ENCODE measurements at places on chromosomes 13 and 19.
A peak's percentile ranks its signal among the peaks of the same experiment; 100 is the strongest.

DNA sequence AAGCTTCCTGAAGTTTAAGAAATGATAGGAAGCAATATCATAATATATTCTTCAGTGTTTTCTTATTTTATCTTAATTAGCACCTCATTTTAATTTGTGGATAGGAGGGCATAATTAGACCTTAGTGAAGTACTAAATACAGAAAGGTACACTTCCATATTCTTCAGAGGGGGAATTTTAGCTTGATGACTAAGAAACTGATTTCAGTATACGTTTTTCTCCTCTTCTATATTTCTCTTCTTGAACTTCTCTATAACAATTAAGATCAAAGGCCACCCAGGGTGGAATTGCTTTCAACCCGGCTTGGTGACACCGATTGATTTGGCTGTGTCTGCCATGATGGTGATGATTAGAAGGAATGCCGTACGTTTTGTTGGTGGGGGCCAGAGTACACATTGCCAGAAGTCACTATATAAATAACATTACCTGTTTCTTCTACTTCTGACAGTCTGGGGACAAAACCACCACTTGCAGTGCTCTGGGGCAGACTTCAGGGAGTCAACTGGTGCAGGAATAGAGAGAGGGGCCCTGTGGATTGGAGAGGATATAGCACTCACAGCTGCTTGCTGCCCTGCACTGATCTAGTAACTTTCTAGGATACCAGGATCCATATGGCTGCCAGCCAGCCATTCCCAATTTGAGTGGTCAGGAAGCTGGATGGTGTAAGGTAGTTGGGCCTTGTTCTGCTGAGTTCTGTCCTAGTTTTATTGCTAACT, 73.8 kb downstream of the SPATA13 start:
- no peak for DNase-seq

DNA sequence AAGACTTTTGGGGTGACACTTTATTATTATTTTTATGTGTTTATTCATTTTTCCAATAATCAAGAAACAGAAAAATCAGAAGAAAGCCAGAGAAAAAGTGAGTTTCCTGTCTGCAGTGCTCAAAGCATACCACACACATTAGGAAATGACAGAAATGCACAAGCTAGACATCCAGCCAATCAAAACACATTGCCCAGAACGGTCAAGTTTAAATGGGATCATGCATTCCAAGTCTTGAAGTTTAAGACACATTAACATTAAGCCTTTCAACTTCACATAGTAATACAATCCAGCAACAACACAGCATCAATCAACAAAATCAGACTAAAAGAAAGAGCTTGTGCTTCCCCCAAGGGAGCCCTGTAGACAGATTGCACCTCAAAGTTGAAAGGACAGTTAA, 28.7 kb upstream of the MEDAG start:
- DNase-seq = peak; percentile 77

- peak; percentile 0 for DNase-seq
These were observed 546.2 kb downstream of the SLITRK5 start for GRCh38 chr13:88217372-88217771.

DNA sequence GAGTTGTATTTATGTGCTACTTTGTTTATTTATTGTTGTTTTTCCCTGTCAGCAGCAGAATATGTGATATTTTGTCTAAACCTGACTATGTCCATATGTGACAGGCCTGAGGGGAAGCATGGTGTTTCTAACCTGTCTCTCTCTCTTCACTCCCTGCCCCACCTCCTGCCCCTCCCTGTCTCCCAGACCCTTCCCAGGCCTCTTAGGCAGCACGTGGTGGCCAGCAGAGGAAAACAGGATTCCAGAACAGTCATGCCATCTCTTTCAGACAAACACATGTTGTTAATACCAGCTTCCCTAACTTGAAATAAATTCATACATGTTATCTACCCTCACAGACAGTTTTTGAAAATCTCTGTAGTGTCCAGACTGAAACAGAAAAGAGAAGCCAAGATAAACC, 31.0 kb upstream of the ATP11A start:
- DNase-seq = no peak

- DNase-seq = no peak
These were observed 1.3 kb downstream of the KLK6 start for GRCh38 chr19:50967929-50968715.

DNA sequence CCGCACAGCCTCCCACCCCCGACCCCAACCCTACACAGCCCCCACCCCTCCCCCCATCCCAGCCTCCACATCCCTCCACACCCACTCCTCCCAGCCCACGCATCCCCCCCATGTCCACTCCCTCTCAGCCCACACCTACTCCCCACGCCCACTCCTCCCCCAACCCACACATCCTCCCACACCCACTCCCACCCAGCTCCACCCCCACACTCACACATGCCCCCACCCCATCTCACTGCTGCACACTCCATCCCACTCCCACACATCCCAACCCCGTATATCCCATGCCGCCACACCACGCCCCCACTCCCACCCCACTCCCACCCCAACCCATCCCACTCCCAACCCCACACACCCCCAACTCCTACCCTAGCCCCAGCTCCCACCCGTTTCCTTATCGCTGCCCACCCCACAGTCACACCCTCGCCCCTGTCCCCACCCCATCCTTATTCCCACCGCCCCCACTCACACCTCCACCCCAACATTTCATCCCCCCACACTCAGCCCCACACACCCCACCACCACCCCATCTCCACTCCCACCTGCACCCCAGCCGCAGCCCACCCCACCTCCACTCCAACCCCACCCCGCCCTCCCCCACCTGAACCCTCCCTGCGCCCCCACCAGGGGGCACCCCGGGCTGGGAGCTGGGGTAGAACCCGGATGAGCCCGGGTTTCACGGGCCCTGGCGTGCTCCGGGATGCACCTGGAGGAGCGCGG, 809 bp downstream of the TDRD12 start:
- no peak for DNase-seq

GRCh38 chr13:68176475-68176874, 946.3 kb upstream of the PCDH9 start:
- peak; percentile 73 for DNase-seq

DNA sequence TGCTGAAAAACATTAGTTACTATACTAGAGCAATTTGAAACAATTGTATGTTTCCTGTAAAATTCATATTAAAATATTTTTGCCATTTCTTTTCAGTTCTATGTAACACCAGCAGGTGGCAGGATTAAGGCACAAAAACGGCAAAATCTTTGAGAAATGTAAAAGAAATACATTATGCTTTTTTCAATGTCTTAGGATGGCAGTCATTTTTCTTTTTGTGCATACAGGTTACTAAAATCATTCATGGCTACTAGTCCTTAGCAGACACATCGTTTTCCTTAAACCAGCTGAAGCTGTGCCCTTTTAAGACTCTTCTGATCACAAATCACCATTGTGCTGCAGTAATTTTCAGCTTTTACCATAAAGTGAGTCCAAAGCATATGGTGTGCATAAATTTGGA, 800.7 kb upstream of the SLITRK5 start:
- peak; percentile 24 for DNase-seq

DNA sequence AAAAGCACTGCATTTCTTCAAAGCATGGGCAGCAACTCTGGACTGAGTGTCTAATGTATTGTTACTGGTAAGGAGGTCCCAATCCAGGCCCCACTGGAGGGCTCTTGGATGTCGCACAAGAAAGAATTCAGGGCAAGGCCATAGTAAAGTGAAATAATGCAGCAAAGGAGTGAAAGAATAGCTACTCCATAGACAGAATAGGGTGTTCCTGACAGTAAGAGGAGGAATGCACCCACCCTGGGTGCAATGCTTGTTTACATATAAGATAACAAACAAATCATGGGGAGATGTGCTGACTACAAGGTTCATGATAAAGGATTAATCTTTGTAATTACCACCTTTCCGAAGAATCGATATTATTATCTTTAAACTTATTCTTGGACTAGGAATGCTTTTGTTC, 58.8 kb upstream of the ABCC4 start:
- DNase-seq = no peak

DNA sequence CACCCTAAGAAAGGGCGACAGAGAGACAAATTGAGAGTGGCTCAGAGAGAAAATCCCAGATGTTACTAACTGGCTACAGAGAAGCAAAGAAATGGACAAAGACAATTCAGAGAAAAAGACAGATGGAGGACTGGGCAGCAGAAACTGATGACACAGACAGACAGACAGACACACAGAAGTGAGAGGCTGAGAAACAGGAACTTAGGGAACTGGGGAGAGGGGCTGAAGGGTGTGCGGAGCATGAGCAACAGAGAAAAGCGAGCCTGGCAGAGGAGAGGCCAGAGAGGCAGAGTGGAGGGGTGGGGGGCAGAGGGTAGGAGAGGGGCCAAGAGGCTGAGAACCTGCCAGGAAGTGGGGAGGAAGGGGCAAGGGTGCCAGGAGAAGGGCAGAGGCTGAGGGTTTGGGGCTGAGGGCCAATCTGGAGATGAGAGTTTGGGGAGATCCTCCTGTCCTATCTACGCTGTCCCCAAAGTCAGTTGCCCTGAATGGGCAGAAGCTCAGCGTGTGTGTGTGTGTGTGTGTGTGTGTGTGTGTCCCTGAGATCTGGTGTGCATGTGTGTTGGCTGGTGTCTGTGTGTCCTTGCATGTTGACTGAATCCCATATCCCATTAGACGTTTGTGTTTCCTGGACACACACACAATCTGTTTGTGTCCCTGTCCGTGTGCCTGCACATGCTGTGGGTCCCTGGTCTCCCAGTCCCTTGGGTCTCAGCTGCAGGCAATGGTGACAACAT, 5.6 kb upstream of the ERFL start:
- no peak for DNase-seq

Data from fibroblast of pulmonary artery (primary cell).